Hippocampal formation (tissue), 2 donors: ENCODE measurements at places on chromosomes 7 and 10.

DNA sequence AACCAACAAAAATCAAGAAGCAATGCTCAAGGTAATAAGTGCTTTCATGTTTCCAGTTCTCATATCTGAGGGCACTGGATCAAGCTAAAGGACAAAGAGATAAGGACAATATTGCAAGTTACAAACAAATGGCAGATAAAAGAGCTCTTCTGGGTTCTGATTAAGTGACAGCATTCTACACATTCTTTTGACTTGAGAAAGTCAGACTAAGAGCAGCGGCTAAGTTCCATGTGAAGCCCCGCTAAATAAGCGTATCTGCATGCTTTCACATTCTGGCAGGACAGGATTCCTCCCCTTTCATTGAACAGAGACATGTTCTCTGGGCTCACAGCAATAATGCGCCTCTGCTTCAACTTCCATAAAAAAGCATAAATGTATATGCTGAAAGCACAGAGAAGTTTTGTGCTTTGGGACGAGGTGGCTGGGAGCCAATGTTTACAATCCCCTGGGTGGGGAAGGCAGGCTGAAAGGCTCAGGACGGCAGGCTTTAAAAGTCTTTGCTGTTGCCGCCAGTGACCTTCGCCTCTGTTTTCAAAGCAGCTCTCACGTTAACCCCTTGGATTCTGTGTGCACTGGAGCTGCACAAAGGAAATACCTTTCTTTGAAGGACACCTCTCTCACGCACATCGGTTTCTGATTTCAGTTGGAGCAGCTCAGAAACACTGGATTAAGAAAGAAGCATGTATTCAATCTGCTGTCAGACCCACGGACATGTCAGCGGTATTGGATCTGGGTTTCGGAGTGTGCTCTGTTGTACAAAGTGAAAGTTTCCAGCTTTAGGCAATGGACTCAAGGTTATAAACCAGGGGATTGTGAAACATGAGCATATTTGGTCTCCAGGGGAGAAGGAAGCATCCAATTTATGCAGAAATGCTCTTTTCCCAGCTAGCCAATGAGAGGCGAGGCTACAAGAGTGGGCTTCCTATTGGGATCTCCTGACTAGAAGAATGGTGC lies 105.4 kb upstream of the FAM133B start:
- DNase-seq: peak; percentile 43

- DNase-seq: no peak
Measured at GRCh38 chr10:20694296-20694695, 202.8 kb downstream of the NEBL start.

DNA sequence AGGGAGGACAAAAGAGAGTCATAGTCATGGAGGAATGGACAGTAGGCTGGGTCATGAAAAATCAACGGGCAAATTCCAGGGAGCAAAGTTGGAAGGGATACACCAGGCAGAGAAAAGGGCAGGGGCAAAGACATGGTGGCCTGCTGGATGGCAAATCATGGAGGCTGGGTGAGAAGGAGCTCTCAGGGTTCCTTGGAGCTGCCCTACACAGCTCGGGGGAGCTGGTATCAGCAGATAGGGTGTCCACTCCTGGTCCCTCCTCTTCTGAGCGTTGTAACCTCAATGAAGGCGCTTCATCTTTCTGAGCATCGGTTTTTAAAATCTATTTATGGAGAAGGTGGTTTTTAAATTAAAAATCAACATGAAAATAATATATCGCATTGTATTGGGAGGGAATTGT lies 27.9 kb upstream of the EIF5AL1 start:
- no peak for DNase-seq

GRCh38 chr7:22651534-22652243 lies 75.3 kb upstream of the IL6 start:
- DNase-seq: no peak

GRCh38 chr10:2137549-2138174 lies 400.3 kb upstream of the ADARB2 start:
- DNase-seq: no peak

DNA sequence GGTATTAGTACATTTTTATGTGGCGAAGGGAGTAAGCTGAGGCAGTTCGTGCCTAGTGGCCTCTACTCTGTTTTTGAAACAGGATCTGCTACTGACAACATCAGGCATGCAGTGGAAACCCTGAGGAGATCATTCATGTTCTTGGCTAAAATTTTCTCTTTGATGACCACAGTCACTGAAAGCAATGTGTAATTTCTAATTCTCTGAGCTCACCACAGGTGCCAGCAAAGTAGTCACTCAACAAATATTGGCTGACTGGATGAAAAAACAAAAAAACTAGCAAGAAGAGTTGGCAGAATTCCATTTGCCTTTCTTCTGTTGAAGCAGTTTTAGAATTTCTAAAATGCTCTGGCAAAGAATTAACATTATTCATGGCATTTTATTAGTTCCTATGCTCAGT lies 176.5 kb upstream of the KCTD7 start:
- no peak for DNase-seq
